ENCODE measurements at places on chromosomes 7 and 10.

DNA sequence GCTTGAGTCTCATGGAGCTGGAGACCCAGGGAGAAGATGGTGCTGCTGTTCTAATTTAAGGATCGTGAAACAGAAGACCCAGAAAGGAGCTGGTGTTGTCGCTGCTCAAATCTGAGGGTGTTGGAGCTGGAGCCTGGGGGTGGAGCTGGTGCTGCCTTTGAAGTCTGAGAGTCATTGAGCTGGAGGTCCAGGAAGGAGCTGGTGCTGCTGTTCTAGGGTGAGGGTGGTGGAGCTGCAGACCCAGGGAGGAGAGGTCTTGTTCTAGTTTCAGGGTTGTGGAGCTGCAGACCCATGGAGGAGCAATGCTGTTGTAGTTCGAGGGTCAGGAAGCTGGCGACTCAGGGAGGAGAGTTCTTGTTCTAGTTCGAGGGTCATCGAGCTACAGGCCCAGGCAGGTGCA is 84.1 kb upstream of the ZNF479 start:
- DNase-seq: no peak

- no peak for DNase-seq
These were observed 298.6 kb downstream of the REEP3 start for GRCh38 chr10:63819753-63820329.

DNA sequence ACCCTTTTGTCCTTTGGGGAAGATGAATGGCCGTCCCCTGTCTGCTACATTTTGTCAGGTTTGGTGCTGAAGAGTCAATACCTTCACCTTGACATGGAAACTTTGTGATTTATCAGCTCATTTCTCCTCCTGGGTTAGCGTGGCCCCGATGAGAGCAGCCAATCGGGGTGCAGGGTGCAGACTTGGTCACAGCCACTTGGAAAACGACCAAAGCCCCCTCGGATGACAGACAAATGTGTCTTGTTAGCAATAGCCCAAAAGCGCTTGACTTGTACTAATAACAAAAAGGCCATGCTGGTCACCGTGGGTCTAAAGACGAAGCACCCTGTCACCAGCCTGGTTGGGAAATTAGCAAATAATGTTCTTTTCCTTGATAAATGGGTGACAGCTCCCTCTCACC is 103.7 kb downstream of the EBF3 start:
- DNase-seq: no peak

- DNase-seq: no peak
These were observed 239.7 kb downstream of the DNAJB9 start for GRCh38 chr7:108809356-108809755.

DNA sequence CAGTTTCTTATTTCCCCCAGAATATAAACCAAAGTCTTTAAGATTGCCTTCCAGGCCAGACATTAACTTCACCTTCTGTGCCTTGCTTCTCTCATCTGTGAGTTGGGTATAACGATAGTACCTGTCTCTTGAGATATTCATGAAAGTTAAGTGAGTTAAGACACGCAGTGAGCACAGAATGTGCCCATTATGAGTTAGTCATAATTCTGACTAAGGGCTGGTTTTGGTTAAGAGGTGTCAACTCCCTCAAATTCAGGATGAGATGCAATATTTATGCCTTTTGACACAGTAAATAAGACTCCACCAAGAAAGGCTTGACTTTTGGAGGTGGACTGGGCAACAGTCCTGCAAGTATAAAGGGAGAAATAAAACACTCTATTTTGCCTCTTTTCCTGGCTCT is 528.7 kb upstream of the IGFBP3 start:
- DNase-seq: no peak

DNA sequence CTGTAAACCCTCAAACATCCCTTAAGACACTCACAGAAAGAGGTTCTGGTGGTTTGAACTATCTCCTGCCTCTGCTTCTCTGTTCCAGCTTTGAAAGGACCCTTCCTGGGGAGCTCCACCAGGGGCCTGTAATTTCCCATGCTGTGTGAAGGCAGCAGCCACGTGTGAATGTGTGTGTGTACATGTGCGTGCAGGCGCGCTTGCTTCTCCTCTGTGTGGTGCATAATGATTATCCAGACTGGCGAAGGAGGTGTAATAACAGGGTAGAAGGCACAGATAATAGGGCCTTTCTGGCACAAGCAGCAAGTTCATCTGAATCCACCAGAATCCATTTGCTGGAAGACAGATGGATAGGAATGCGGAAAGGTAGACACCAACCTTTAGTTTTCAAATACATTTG is 466.5 kb downstream of the GRID1 start:
- DNase-seq: no peak

GRCh38 chr10:60172363-60172990 is 217.2 kb downstream of the ANK3 start:
- DNase-seq: no peak

- DNase-seq: no peak
These were observed 72.6 kb downstream of the FAM53B start for GRCh38 chr10:124671486-124672075.

DNA sequence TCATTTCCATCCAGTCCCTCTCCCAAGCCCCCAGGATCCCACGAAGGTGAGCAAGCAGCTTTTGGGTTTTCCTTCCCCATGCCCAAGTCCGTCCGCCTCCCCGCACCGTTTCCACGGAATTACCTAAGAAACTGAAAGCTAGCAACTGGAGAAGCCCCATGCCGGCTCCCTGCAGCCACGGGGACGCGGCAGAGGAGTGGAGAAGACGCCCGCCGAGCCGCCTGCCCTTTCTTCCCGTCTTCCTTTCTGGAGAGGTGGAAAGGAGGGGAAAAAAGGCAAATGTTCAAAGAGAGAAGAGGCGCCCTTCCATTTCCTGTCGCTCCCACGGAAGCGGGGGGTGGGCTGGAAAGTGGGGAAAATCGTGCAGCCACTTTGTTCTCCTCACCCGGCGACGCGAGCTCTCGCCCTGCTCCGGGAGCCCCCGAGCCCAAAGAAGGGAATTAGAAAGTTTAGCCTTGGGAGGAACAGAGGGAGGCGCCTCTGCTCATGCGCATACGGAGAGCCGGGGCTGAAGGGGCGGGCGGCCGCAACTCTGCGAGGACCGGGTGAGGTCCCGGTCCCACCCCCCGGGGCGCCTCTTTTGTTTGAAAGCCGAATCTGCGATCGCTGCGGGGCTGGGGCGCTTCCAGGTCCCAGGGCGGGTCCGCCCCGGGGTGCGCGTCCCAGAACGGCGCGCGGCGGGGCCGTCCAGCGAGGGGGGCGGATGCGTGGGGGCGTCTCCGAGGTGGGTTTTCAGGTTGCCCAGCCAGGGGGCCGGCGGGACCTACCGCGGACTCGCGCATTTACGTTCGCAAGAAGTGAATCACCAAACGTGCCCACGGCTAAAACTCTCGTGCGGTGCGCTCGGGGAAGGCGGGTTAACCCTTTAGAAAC is at the start of gene LAMB1:
Gene LAMB1, minus strand, starts transcription at position 436 of the 873 bp plus-strand sequence. Its CDS starts 276 bp downstream, at position 160.
- DNase-seq: no peak

- DNase-seq: no peak
These were observed 322.4 kb upstream of the GHITM start for GRCh38 chr10:83816942-83817341.

- no peak for DNase-seq
These were observed 35.8 kb upstream of the DNMBP start for GRCh38 chr10:100045592-100045991.

DNA sequence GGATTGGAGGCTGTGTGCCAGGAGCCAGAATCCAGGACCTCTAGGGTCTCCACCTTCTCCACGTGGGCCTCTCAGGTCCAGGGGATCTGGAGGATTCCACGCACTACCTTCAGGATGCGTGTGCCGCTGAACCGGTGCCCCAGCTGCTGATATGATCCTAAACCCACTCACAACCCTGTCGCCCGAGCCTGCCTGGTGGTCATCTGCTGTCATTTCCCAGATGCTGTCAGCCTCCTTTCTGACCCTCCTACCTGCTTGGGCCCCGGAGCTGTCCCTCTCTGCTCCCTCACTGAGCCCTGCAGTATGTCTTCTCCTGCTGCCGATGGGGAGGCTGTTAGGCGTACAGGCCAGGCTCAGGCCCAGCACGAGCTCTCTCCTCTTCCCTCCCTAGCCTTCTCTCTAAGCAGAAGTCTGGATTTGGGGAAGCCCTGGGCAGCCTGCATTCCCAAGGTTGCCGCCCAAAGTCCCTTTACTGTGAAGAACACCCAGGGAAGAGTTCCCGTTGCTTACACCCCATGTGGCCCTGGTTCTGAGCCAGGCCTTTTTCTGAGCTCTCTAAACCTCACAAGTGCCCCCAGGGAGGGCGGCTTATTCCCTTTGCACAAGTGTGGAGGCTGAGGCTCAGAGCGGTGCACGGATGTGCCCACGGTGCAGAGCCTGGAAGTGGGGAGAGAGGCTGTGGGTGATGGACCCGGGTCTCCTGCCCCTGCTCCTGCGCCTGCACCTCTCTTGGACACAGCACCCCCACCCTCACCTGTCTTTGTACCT is 30.8 kb upstream of the ZNF488 start:
- no peak for DNase-seq

GRCh38 chr7:64628192-64628591 is 37.7 kb upstream of the ZNF107 start:
- DNase-seq: no peak

Measured in activated gamma-delta T cell (primary cell).